ENCODE measurements at places on chromosomes 7 and 10.

- no peak for DNase-seq
Observed at GRCh38 chr10:76333796-76334195, 902.4 kb downstream of the LRMDA start.

- DNase-seq: no peak
Observed at GRCh38 chr10:43427166-43427825, 9.6 kb upstream of the ZNF487 start.

DNA sequence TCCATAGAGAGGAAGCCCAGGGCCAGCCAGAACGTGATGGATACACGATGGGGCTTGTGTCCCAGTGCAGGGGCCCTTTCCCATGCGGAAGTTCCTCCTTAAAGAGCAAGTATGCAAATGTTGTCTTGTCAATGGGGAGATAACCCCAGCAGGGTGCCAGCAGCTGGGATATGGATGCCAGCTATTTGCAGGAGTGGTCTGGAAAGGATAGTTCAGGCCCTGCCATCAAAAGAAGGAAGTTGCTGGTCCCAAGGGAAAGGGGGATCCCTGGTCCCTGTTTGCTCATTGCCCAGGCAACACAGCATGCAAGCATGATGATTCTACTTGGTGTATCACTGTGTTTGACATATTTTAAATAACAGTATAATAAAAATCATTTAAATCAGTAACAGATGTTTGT lies 73.1 kb upstream of the HECW1 start:
- DNase-seq: no peak

DNA sequence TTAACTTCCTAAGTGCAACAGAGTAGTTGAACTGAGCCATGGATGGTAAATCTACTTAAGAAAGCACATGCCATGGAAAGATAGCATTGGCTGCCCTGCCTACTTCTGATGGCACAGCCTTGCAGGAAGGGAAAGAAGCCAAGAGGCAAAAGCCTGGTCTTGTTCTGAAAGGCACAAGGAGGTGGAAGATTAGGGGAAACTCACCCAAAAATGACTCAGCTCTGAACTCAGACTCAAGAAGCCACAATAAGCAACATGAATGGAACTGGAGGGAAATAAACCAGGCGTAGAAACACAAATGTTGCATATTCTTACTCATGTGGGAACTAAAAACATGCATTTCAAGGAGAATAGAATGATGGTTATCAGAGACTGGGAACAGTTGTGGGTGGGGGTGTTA lies 20.8 kb upstream of the ALOX5 start:
- no peak for DNase-seq

- no peak for DNase-seq
Observed at GRCh38 chr10:124225467-124226270, 132.3 kb upstream of the CHST15 start.

- DNase-seq: peak; percentile 58
Observed at GRCh38 chr7:80135309-80136104, 876 bp downstream of the GNAI1 start.

- peak; percentile 76 for DNase-seq
Observed at GRCh38 chr7:12570534-12571461, at the start of gene SCIN. SCIN (plus strand) TSS chr7:12570720; CDS start chr7:12570787, 67 bp downstream.

All from COR-L47 (cell line).